GM23248 (cell line): ENCODE measurements at places on chromosomes 11 and 22. TPM values are rescaled to one million over a fixed set of nuclear protein-coding genes. Genes with fewer than 3 reads are reported as not detected.

IGSF9B gene
- 0.04 TPM in 1 of 2 replicates, not detected in the other for polyA plus RNA-seq

DNA sequence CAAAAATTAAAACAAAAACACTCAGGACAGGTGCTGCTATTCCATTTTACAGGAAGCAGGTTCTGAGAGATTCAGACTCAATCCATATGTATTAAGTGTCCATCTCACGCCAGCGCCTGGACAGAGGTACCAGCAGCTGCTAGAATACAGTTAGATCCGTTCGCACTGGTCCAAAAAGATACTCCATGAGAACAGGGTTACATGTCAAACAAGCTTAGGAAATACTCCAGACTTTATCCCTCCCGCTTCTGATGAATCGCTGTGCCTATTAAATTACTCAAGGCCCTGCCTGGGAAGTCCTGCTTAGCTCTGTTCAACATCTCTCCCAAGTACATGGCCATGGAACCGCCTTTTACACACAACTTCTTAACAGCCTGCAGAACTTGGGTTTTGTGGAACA, 50.2 kb upstream of the SLC35C1 start:
- H3K36me3 ChIP-seq: no peaks in the 10 kb centered on the region
- H3K4me3 ChIP-seq: no peak overlapping the region
- peaks cover 57% of the 10 kb centered on the region for H3K27me3 ChIP-seq
- H3K4me1 ChIP-seq: no peaks in the 10 kb centered on the region

DNA sequence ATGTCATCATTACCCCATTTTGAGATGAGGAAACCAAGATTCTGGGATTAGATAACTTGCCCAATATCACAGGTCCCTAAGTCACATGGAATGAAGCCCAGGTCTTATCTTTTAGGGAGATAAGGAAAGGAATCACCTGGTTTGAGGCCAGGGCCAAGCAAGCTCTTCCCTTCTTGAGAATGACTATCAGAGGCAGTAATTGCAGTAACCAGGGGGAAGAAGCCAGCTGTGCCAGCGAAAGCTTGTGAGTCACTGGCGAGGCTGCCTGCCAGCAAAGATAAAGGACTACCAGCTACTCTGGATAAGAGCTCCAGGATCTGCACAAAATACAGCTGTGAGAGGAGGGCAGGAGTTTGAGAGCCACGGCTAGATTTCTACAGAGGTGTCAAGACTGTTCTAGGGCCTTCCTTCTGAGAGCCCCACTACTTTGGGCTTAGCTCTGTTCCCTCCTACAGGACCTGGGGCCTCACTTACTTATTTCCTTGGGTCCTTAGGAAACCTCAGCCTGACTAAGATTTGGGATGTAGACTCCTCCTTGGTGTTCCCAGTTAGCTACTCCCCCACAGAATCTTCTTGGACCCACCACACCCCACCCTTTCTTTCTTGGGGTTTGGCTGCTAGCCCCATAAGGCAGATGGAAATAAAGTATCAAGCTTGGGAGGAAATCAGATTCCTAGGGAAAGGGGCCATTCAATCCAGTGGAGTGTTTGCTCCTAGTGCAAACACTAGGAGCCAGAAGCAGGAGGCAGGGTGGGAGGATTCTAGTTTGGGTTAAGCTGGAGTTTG, 9.7 kb upstream of the CCKBR start:
- H3K4me3 ChIP-seq: no peak overlapping the region
- H3K36me3 ChIP-seq: no peaks in the 10 kb centered on the region
- peaks cover 24% of the 10 kb centered on the region for H3K4me1 ChIP-seq
- no peaks in the 10 kb centered on the region for H3K27me3 ChIP-seq
- DNase-seq: peak; percentile 92

DNA sequence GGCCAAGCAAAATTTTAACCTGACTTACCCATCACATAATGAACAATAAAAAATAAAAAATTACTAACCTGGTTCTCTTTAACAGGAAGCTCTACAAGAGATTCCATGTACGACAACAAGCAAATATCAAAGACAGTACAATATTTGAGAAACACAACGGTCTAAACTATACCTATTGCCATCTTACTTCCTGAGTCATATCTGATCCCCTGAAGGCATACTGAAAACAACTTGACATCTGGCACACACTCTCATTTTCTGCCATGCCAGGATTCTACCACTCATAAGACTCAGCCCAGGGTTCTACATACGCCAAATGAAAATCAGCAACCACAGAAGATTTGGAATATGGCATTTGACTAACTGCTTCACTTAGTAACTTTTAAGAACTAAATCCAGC, 13.8 kb downstream of the DENND5A start:
- DNase-seq: no peak
- peaks cover 10% of the 10 kb centered on the region for H3K4me1 ChIP-seq
- H3K27me3 ChIP-seq: no peaks in the 10 kb centered on the region
- H3K4me3 ChIP-seq: no peak overlapping the region
